ENCODE measurements at places on chromosomes 11 and 22.

- DNase-seq = no peak
Observed at GRCh38 chr22:47042861-47043496, 280.5 kb downstream of the TBC1D22A start.

DNA sequence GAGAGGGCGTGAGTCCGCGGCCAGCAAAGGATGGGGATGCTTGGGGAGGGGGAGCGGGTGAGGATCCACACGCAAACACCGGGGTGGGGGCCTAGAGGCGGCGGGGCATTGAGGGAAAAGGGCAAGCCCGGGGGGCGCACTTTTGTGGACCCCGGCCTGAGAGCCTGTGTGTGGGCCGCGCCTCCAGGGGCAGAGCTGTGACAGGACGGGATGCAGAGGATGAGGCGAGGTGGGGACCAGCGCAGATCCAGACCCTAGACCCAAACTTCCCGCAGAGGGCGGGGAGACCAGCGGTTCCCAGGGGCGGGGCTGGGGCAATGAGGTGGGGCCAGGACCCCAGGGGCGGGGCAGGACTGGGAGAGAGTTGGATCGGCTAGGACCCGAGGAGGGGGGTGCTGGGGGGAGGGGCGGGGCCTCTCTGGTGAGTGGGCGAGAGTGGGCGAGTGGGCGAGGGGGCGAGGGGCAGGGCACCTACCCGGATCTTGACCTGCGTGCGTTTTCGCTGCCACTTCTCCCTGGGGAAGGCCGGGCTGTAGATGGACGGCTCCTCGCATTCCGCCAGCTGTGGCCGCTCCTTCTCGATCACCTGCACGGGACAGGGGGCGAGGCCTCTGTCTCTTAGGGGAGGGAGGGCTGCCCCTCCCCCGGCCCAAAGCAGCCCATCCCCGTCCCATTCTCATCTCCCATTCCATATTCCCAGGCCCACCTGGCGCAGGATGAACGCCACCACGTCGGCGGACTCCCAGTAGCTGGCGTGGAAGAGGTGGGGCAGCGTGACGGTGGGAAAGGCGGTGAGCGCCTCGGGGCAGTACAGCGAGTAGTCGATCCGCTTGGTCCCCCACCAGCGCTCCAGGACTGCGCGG is 10.6 kb downstream of the PITPNM1 start:
- DNase-seq = no peak

- DNase-seq = no peak
Observed at GRCh38 chr11:127472505-127472904, 471.9 kb upstream of the KIRREL3 start.

DNA sequence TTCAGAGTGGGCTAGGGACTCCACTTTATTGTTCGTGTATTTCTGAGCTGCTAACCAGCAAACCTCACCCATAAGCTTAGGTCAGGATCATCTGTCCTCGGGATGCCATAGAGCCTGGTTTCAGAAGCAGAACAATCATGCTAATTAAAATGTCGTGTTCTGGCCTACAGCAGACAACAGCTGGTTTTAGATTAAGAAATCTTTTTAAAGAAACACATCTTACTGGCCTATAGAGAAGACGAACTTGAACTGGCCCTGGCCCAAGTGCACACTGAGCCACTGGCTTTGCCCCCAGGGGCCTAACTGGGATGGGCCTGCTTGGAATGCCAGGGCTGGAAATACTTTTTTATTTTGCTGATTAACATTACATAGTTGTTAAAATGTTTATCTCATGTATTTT is 63.2 kb downstream of the ALX4 start:
- no peak for DNase-seq

GRCh38 chr22:30400159-30400558 is 3.3 kb downstream of the SEC14L2 start:
- DNase-seq = no peak

DNA sequence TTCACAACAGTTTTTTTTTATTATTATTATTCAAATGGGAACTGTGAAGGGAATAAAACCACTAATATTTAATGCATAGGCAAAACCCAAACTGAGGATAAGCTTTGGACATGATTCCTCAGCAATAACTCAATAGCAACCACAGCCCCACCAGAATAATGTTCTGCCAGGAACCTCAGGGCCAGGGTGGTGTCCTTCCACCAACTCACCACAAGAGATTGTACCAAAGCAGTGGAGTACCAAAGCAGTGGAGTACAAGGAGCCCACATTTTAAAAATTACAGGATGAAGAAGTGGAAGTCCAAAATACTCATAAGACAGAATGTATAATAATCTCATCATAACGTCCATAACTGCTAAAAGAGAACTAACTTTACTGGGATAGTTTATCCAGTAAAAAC is 32.5 kb upstream of the FZD4 start:
- DNase-seq = no peak

DNA sequence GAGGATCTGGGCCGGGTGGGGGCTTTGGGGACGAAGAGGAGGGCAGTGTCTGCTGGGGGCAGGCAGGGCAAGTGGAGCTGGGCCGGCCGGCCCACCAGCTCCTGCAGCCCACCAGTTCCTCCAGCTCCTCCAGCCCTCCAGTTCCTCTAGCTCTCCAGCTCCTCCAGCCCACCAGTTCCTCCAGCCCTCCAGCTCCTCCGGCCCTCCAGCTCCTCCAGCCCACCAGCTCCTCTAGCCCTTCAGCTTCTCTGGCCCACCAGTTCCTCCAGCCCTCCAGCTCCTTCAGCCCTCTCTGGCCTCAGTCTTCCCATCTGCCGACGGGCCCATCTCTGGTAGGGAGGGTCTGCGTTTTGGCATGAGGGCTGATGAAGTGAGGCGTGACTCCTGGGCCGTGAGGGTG is 9.2 kb upstream of the CCDC188 start:
- no peak for DNase-seq

- DNase-seq = peak; percentile 57
Observed at GRCh38 chr11:9231848-9232177, 33.3 kb downstream of the DENND5A start.

DNA sequence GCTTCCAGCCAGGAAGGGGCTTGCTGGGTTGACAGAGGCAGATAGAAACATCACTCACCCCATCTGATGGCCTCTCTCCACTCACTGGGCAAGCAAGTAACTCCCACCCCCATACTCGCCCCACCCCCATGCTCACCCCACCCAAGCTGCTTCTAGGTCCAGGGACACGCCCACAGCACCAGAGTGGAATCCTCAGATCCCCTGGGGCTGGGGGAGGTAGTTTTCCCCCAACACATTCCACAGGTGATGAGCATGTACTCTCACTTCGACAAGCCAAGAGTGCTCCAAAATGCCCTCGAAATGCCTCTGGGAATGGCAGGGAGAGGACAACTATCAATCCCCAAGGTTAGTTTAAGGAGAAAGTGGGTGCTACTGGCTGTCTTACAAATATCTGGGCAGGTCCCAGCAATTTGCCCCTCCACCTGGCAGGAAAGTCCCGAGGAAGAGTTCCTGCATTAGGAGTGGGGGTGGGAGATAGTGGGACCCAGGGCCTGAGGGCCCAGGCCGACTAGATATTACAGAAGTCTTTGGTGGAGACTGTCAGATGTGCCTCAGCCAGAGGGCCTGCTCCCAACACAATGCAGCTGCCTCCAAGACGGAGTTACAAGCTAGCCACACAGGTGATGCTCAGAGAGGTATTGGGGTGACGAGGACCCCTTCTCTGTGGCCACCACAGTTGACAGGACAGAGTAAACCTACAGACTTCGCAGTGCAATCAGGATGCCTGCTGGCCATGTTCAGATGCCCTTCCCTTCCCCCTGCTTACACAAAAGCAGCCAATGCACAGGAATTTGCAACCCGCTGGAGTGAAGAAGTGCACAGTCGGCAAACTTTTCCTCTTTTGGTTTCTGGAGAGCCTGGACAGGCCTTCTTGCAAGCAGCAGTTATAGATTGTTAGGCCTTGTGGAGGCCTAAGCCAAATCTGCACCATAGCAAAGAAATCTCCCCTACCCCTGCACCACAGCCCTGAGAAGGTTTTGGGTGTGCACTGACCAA is 2.9 kb upstream of the LMO1 start:
- no peak for DNase-seq

DNA sequence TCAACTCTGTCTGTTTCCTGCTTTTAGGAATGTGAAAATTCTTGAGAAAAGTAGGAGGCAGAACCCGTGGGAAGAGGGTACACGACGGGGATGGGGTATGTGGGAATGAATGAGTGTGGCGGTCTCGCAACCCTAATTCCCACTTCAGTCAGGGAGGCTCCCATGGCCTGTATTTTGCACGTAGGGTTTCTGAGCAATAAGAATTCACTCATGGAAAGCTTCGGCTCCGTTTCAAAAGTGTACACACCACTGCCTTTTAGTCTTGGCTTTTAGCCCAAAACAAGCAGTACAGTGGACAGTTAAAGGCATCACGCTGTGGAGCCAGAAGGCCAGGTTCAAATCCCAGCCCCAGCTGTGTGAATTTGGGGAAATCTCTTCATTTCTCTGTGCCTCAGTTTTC is 116.7 kb downstream of the MN1 start:
- DNase-seq = no peak

GRCh38 chr11:8683115-8683807 is 669 bp downstream of the RPL27A start:
- no peak for DNase-seq

- DNase-seq = no peak
Observed at GRCh38 chr11:9357041-9357440, 27.4 kb upstream of the IPO7 start.
